ENCODE measurements at places on chromosomes 1 and 21.

DNA sequence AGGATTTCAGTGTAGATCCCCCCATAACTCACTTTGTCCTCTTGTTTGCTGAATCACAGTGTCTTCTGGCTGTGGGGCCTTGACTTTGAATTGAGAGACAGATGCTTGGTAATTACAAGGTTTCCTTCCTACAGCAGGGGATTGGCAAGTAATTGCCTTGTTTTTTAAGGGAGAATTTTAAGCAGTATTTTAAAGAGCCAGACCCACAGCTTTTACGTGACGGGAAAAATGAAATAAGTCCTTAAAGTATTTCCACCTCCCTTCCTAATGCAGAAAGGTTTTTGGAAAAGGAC is 41.0 kb downstream of the PGBD5 start:
- no peak for DNase-seq

- no peak for DNase-seq
These were observed 8.8 kb downstream of the ASAP3 start for GRCh38 chr1:23475134-23475628.

DNA sequence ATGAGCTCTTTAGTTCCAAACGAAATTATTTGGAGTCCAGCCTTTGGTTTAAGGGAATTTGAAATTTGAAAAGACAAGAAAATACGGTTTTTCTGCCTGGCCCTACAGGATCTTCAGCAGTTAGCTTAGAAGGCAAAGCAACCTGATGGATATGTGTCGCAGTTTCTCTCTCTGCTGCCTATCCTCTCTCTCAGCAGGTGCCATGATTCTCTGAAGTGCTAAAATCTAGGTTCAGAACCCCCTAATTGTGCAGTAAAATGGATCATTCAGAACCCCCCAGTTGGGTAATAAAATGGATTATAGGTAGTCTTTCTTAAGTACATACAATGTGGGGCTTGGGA is 446 bp upstream of the DEPDC1 start:
- no peak for DNase-seq

DNA sequence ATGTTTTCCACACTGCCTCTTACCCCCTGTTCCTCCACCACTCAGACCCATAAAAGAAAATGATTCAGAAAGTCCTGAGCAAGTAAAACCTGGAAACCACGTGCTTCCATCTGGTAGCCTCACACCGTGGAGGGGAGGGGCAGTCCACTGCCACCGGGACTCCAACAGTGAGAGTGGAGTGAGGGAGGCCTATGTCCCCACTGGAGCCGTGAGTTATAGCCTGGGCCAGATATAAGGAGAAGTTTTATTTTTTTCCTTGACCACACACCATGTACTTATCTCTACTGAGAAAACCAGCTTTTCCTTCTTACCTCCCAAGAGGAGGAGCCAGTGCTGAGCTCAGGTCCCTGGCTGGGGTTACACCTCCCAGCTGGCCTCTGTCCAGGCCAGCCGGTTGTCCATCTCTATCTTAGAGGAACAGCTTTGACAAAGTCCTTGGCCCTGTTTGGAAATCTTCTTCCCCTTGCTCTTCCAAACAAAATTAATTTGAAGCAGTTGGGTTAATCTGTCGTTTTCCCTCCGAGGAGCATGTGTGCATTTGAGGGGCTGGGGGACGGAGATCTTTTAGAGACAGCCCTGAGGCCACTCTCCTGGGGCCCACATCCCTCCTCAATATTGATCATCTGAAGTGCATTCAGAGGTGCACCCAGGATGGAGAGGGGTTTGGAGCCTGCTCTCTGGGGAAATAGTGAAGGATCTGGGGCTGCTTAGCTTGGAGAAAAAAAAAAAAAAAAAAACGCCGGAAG is 49.1 kb upstream of the SERBP1 start:
- no peak for DNase-seq

DNA sequence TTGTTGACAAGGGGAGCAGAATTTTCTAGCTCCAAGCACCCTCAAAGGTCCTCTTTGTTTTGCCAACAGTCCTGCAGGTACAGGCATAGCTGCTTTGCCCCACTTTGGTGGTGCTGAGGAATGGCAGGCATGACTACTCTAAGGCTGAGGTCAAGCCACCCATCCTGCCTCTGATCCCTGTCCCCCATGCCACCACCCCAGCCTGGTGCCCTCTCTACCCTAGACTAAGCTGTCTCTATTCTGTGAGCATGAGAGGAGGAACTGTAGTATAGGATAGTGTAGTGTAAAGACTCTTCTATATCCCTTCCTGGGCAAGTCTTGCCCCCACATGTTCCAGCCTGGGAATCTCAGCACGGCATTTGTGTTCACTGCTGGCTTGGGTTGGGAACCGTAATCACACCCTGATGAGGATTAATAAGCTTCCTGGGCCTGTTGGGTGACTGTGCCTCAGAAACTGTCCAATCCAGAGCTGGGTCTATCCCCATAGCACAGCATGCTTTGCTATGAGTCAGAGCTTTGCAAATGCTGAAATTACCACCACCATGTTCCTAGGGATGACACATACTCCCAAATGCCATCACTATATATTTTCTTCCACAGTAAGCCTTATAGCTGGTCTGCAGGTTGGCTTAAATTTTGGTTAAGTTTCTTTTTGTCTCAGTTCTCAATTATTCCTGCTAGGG is 105.7 kb upstream of the PPP2R5A start:
- no peak for DNase-seq

DNA sequence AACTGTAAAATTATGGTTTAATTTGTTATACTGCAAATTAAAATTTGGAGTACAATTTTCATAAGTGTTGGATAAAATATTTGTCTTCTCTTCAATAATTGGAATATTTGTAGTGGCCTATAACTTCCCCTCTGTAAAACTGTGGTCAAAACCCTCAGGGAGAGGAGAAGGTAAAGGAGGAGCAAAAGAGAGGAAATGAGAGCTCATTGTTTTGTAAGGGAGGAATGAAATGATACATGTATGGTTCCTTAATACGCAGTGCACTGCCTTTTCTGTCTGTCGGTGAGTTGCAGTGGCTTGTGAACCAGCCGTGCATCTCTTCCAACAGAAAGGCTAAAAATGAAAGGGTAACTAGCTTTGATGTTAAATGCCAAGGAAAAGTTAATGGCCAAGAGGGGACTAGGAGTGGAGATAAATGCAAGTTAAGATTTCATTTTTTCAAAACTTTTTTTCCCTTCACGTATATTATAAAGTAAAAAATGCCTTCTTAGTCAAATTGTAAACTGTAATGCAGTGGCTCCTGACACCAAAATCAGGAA is 26.4 kb downstream of the LRRC8D start:
- no peak for DNase-seq

- no peak for DNase-seq
These were observed 32.2 kb downstream of the RNF220 start for GRCh38 chr1:44437107-44437716.

GRCh38 chr1:207883660-207884250 is 27.2 kb downstream of the CD34 start:
- DNase-seq = no peak

DNA sequence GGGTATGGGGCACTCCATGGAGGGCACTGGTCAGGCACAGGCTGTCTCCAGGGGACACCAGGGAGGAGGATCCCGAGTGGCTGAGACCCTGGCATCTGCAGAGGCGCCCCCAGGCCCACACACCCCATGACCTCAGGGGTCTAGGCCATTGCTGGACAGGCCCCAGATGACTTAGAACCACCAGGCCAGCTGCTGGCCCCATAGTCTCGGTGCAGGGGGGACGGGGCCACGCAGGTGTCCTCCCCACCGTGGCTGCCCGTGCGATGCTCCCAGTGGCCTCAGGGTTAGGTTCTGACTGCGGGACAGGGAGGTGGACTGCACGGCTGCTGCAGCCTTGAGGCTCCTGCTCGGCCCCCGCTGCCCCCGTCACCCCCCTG is 44.0 kb downstream of the MORN1 start:
- DNase-seq = no peak

GRCh38 chr1:64482720-64483119 is 12.8 kb downstream of the CACHD1 start:
- no peak for DNase-seq

- no peak for DNase-seq
These were observed 54.3 kb upstream of the C1orf198 start for GRCh38 chr1:230922620-230923019.

DNA sequence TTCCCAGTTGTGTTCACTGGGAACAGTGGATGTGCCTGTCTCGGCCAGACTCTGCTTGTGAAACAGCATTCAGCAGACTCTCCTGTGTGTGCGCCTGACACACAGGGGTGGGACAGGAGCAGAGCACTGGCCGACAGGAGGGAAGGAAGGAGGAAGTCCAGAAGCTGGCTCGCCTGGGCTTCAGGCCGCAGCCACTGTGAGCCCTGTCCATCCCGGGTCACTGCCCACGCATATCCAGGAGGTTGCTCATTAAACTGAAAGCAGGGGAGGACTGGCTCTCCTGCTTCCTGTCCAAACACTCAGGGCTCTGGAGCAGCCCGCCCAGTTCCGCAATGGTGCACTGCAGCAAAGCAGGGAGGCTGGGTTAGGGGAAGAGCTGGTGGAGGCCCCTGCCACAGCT is 218.7 kb upstream of the VAMP3 start:
- DNase-seq = no peak

DNA sequence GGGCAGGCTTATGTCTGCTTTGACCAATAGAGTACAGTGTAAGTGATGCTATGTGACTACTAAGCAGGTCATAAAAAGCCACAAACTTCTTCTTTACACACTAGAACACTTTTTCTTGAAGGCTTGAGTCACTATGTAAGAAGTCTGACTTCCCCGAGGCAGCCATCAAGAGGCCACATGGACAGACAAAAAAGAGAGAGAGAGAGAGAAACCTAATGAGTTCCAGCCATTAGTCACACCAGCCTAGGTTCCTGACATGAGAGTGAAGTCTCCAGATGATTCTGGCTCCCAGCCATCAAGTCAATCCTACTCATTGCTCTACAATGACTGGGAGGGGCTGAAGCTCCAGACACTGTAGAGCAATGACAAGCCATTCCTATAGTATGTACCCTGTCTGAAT is 101.4 kb downstream of the LHX9 start:
- DNase-seq = no peak

GRCh38 chr1:19892129-19892528 is 9.9 kb downstream of the OTUD3 start:
- DNase-seq = no peak

DNA sequence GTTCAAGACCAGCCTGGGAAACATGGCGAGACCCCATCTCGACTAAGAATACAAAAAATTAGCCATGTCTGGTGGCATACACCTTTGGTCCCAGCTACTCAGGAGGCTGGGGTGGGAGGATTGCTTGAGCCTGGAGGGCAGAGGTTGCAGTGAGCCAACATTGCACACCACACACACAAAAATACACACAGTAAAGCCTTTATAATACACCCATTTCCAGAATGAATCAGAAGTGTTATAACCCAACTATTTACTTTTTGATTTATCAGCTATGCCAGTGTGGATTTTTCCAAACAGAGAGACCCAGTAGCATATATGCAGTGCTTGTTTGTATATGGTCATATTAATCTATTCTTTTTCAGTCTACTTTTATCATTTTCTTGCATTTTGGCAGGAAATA is 200.1 kb downstream of the ZP4 start:
- no peak for DNase-seq

DNA sequence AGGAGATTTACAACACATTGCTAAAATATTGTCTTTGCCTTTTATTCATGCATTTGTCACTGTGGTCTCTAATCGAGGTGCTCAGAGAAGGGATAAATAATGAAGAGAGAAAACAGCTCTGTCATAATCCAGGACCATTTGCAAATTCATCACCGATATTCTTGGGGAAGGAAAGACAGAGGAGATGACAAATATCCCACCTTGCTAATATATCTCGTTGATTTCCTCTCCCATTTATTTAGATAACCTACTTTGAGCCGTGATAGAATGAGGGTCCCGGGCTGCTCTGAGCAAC is 86.9 kb downstream of the PRDM16 start:
- no peak for DNase-seq

DNA sequence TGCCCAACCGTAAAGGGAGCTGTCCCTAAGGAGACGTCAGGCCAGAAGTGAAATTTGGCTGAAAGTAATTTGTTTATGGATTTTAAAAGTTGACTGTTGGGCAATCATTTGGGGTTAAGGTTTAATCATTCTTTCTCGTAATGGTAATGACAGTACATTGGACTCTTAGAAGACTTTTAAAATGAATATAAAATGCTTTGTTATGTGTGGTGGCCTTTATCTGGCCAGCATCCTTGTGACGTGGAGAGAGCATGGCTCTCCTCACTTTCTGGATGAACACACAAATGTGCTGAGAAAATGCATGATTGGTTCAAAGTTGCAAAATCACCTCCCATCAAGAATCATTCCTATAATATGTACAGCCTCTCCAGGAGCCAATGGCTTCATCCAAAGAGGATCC is 160.2 kb downstream of the DHRS3 start:
- DNase-seq = no peak

- no peak for DNase-seq
These were observed 44.3 kb downstream of the HUNK start for GRCh38 chr21:31917108-31917507.

DNA sequence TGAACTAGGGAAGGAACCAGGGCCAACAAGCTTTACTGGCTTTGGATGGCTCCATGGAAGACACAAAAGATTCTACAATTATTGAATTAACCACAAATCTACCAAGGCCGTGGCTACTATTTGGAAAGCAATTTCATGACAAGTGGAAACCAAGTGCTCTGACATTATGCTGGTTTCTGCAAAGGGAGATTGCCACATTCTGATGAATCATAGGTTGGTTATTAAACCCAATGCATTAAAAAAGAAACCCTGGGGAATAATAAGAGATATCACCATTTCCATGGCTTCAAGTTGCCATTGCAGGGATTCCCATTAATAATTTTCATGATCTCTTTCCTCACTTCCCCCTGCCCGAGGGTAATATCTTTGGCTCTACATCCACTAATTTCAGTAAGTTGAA is 359.2 kb upstream of the NCAM2 start:
- no peak for DNase-seq

DNA sequence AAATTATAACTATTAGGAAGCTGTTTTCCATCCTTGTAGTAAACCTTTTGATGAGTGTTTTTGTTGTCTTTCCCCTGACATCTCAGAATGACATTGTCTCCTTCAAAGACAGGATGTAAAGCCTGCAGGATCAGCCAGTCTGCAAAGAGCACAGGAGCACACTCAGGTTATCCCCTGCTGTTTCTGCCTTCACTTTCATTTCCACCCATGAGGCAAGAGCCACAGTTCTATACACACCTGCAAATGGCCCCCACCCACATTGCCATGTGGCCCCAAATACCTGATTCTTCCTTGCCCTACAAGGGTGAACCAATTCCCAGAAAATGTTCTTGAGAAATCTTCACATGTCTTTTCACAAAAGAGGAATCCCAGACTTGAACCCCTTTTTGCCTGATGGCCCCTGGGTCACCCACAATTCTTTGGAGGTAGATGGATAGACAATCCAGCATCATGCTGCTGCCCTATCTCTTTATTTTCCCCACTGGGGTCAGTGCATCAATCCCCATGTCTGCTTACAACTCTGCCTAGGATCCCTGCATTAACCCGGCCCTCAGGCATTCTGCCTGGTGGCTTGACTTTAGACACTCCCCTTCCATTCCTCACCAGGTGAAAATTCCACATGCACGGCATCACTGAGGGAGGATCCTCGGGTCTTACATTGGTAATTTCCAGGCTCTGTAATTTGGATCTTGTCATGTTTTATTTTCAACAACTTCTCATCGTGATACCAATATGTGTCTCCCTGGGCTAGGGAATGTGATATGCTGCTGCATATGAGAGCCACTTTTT is 2.6 kb downstream of the FCRL3 start:
- no peak for DNase-seq

- DNase-seq = no peak
These were observed 8.0 kb upstream of the PLXNA2 start for GRCh38 chr1:208251911-208252835.

- no peak for DNase-seq
These were observed 10.9 kb downstream of the AKNAD1 start for GRCh38 chr1:108845991-108846390.

- DNase-seq = no peak
These were observed 61.3 kb downstream of the DISP1 start for GRCh38 chr1:222876182-222876581.

Measured in activated effector memory CD4-positive, alpha-beta T cell treated with Interleukin-2 at 50 U/mL for 16 hours (primary cell).